ENCODE measurements at places on chromosomes 1 and 21.

- no peak for DNase-seq
Observed at GRCh38 chr21:43194303-43195120, 25.7 kb downstream of the CRYAA start.

DNA sequence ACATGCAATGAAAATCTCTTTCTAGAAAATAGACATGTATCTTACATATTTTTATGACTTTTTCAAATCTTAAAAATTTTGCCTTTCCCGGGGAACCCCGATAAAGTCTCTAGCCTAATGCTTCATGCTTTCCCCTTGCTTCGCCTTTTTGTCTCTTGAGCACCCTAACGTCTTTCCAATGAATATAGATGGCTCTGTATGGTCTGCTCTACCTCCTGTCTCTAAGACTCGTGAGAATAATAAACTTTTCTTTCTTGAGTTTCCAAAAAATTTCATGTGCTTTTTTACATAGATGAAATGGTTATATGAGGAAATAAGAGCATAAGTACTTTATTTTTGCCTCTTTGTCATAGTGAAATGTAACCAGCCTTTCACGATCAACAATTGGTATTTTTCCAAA is 202.6 kb downstream of the PDE4B start:
- DNase-seq = no peak

- DNase-seq = no peak
Observed at GRCh38 chr1:54302951-54303843, 103.0 kb downstream of the SSBP3 start.

GRCh38 chr1:110634455-110635311 is 28.5 kb upstream of the KCNA2 start:
- DNase-seq = peak; percentile 3

- no peak for DNase-seq
Observed at GRCh38 chr1:76302711-76303339, 228.3 kb downstream of the ST6GALNAC3 start.

DNA sequence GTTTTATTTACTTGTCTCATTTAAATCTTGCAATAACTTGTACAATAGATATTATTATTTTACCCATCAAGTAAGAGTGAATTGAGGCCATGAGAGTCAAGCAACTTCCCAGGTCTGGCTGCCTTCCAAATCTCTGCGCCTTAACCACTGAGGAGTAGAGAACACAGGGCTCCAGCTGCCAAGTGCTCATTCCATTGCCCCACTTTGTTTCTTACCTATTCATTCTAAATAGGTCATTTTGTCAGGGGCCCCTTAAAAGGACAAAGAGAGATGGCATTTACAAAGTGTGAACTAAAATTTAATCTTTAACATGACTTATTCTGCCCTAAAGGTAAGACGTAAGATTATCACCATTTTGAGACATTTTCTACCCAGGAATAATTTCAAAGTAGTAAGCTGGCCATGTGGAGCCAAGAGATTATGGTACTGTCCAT is 3.5 kb downstream of the PPP1R15B start:
- DNase-seq = peak; percentile 54

- DNase-seq = no peak
Observed at GRCh38 chr1:23936481-23937176, 23.0 kb upstream of the PNRC2 start.

DNA sequence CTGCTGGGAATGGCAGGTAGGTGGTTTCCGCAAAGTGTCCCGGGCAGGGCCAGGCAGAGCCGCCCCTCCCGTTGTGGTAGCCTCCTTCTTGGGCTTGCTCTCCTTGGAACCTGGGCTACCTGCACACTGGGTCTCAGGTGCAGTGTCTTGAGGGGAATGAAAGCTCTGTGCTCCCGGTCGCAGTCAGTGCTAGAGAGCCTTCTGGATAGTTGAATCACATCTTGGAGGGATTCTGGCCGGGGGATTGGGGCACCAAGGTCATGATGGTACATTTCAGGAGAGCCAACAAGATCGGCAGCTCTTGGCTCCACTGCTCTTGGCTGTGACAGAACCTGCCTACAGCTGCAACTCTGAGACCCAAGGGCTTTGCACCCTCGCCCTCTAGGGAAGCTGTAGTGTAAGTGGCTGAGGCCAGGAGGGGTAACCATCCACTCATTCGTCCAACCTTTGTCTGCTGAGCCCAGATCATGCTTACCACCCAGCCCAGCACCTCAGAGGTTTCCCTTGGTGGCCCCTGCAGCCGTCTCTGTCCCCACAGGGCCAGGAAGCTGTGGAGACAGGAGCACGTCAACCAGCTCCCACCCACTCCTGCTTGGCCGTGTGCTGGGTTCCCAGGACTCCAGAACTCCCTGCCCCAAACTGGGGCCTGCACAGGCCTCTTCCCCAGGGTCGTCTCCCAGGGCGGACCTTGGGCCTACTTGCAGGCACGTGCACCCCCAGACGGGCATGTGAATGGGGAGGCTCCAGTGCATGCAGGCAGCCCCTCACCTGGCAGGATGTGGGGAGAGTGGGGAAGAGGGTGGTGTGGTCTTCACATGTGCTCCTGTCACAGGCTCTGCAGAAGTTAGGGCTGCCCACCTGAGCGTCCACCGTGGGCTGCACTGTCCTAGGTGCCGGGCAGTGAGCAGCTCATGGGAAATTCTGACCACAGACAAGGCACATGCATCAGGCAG is 40.0 kb downstream of the NTPCR start:
- no peak for DNase-seq

DNA sequence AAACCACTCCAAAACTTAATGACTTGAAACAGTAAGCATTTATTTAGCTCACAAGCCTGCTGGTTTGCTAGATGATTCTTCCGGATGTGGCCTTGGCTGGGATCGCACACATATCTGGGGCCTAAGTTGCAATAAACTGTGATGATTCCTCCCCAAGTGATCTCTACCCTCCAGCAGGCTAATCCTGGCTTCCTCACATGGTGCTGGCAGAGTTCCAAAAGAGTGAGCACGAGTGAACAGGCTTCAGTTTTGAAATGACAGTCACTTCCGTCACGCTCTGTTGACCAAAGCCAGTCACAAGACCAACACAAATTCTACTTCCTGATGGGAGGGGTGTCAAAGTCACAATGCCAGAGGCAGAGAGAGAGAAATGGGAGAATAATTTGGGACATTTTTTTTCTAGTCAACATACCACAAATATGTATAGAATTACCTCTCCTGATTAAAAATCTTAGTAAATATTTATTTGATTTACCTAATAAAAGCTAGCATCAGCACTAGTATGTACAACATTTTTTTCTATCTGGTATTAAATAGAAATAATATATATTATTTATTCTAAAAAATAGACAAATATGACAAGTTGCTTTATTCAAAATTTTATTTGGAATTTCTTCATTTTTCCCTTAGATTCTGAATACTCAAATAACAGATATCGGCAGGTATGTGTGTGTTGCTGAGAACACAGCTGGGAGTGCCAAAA is 292.7 kb downstream of the TPR start:
- DNase-seq = no peak

GRCh38 chr1:20109223-20109856 is 10.0 kb downstream of the PLA2G2D start:
- DNase-seq = no peak

GRCh38 chr1:244314921-244315559 is 136.7 kb downstream of the ADSS2 start:
- peak; percentile 20 for DNase-seq

Data from NCI-H226 (cell line).